ENCODE measurements at places on chromosomes 1 and 21.

- no peak for DNase-seq
Observed at GRCh38 chr1:198919667-198920398, 281.0 kb downstream of the PTPRC start.

DNA sequence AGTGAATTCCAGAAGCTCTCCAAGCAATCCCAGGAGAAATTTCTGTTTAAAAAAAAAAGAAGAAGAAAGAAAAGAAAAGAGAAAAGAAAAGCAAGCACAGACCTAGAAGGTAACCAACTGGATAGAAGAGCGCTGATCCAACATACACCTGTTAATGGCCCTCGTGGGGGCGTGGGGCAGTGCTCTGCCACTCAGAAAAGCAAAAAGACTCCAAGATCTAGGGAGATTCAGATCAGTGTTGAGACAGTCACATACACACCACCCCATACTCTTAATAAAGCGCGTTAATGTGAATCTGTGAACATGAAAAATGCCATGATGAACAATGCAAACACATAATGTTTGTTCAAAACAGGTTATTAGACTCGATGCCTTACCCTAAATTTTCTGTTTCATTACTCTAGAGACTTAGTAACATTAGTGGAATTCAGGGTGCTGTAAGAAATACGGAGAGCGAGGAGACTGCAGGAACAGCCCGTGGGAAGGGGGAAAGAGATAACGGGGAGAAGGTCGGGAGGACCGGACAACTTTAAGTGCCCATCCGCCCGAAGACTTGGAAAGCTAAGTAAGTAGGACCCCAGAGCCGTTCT, 406 bp downstream of the NME7 start:
- no peak for DNase-seq

DNA sequence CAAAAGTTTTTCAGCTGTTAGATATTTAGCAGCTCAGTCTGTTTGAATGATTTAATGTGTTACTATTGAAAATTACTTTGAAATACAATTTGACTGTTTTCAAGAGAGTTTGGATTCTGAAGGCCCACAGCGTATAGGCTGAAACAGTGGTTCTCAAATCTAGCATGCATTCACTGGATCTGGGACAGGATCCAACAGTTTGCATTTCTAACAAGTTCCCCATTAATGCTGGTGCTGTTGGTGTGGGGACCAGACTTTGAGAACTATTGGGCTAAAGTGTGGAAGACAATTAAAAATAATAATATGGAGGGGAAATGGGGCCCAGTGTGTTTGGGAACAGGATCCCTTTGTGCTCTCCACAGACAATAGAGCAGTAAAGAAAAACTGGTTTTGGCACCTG, 31.9 kb downstream of the ITSN1 start:
- no peak for DNase-seq

DNA sequence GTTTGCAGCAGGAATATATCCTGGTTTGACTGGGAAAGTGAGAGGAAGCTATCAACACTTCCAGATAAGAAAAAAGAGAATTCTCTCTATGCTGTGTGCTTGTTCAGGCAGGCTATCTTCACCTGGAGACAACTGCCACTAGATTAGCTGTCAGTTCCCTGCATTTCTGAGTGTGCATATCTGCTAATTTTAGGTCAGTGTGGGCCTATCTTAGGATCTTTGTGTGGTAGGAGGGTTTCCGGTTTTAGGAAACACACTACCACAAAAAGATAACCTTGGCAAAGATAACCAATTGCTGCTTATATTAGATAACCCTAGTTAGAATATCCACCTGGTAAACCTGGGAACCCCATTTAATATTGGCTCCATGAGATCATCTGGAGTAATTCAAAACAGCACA, 22.5 kb upstream of the GBP5 start:
- peak; percentile 82 for DNase-seq

DNA sequence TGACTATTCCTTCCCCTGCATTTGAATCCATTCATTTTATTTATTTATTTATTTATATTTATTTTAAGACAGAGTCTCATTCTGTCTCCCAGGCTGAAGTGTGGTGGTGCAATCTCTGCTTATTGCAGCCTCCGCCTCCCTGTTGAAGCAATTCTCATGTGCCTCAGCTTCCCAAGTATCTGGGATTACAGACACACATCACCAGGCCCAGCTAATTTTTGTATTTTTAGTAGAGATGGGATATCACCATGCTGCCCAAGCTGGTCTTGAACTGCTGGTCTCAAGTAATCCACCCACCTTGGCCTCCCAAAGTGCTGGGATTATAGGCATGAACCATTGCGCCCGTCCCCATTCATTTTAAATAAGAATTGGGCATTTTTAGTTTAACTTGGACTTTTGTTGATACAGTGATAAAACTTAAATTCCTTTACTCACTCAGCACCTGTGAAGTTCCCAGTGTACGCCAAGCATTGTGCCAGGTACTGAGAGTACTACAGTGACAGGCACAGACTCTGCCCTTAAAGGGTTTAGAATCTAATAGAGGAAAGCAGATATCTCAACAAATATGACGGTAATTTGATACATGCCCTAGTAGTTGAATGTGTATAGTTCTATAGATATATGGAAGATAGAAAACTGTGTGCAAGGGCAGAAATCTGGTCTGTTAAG, 90.5 kb downstream of the PTPRC start:
- DNase-seq: no peak

GRCh38 chr21:42107177-42107880, 36.2 kb downstream of the UMODL1 start:
- DNase-seq: no peak

DNA sequence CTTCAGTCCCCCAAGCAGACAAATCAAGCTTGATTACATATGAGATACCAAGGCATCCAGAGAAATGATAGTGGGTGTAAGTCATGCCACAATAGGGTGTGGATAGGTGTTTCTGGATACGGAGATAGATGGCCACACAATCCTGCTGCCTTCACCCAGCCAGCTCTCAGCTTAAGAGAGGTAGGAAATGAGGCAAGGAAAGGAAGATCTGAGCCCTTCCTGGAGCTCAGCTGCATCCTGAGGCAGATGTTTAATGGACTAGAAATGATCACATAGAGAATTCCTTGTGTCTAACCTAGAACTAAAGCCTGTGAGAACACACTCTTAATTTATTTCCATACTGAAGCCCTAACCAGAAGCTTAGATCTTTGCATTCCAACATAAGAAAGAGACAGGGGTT, 210.3 kb downstream of the ST6GALNAC3 start:
- no peak for DNase-seq

DNA sequence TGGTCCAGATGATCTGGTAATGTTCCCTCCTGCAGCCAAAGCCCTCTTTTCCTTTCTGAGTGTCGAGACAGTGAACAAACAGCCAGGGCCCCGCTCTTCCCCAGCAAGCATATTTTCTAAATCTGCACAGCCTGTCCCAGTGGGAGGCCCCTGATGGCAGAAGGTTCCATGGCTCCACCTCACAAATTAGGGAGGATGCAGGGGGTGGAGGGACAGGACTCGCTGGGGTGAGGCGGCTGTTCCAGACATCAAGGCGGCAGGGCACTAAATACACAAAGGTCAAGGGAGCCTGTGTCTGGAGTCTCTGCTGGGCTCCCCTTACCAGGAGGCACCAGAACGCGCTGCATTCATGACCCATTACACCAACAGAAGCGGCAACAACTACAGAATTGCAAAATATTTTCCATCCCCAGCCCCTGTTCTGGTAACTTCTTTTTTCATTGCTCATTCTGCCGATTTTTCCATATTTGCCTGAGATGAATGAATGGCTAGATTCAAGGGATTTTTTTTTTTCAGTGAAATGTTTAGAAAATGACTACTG, 27.0 kb upstream of the PRELP start:
- DNase-seq: no peak

DNA sequence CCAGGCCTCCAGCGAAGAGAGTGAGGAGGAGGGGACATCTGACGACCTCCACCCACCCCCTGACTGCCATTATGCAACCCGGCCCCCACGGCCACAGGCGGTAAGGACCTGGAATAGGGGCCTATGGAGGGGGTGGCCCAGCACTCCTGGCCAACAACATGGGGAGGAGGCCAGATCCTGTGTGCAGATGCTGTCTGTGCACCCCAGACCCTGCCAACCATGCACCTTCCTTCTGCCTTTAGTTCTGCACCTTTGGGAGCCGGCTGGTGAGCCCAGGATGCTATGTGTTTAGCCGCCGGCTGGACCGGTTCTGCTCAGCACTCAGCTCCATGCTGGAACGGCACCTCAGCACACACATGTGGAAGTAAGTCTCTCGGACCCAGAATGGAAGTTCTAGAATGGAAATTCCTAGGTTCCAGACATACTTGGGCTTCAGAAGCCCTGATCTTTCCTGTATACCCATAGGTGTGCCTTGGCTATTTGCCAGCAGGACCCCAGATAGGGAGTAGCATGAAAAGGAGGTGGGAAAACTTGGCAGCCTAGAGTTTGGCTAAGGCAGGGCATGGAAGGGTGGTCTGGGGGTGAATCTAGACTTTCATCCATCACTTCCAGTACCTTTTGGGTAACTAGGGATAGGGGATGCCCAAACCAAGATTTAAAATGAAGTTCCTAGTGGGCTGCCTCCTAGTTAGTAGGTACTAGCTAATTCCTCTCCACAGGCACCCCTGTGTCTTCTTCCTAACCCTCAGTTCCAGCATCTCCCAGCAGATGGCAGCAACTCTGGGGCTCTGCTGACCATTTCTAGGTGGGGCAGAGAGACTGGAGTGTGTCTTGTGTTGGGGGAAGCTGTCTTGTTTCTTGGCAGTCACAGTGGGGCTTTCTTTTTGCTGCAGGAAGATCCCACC, 3.6 kb upstream of the CYB561D1 start:
- DNase-seq: peak; percentile 87

DNA sequence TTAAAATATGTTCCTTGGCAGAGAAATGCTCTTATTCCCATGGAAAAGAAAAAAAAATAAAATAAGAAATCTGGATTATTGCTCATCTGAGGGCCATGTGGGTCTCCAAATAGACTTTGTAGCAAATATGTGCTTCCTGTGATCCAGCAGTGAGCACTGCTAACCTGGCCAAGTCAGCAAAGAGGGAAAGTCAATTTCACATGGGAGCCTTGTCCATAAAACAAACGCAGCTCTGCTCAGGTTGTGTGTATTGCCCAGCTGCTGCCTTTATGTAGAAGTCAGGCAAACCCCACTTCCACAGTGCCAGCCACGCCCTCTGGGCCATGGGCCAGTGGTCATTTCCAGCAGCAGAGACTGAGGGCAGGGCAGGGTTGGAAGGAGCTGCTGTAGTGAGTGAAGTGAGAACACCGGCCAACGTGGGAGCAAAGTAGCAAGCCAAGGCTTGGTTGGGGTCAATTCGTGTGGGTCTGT, 174.3 kb downstream of the LYPLAL1 start:
- DNase-seq: no peak

DNA sequence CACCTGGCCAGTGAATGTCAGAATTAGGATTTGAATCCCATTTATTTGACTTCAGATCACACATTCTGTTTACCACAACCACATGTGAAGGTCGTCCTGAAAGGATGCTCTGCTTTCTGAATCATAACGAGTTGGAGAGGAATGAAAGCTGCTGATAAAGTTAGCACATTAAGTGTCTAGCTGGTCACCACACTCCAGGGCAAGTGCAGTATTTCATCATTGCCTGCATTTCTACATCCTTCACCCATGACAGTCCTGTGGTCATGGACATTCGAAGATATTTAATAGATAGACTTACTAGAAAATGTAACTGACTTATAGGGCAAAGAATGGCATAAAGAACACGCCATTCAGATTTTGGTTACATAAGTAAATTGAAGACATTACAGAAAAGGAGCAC, 52.7 kb upstream of the ST6GALNAC3 start:
- DNase-seq: peak; percentile 67

DNA sequence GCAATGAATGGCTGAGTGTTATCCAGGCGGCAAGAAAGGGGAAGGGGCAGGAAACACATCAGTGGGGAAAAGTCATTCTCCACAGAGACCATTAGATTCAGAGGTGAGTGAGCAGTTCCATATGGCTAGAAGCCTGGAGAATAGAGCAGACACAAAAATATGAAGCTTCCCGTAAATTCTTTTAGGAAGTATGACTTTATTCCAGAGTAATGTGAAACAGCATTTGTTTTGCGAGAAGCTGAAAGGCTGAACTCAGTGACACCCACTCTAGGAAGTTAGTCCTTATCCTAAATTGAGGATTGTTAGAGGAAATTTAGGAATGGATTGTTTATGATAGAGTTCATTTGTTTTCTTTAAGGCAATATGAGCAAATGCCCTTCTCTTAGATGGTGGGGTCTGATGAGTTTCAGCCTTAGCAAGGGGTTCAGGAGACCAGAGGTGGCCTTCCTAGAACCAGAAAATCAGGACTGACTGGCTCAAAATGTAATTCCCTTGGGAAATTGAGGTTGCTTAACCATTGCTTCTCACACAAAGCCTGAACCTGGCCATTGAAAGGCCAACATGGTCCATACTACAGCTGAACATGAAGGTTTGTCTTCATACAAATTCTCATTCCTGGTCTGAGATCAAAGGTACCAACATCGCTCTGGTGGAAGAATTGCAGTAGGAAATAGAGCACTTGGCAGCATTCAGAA, 167.5 kb downstream of the TPR start:
- no peak for DNase-seq

- no peak for DNase-seq
Observed at GRCh38 chr1:198575292-198575691, 34.8 kb upstream of the ATP6V1G3 start.

- no peak for DNase-seq
Observed at GRCh38 chr1:195831789-195832188, 776.5 kb downstream of the KCNT2 start.

- DNase-seq: no peak
Observed at GRCh38 chr1:168939110-168939946, 167.2 kb upstream of the ATP1B1 start.

DNA sequence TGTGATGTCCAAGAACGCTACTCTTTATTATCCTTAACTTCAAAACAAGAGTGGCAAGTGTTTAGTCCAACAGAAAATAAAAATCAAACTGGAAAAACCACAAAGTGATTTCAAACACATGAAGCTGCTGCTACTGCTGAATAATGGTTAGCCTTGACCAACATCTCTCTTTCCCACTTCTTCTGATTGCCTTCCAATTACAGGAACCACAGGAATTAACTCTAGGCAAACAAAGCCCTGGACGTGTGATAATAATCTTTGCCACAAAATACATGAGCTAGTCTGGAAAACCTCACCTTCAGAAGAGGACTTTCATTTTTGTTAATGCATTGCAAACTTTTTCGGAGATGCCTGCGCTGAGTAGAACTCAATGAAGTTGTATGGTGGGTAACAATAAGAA, 48.6 kb upstream of the COL11A1 start:
- DNase-seq: no peak

DNA sequence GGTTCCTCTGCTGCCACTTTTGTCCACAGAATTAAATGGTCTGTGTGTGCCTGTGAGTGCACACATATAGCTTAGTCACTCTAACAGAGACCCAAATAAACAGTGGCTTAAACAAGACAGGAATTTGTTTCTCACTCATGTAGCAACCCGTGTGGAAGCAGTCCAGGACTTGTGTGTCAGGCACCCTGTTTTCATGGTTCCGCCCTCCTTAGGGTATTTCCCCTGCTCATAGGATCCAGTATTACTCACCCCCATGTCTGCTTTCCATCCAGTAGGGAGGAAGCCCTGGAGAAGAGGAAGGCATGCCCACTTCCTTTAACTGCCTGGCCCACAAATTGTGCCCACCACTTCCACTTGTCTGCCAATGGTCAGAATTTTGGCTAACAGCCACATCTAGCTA, 41.3 kb upstream of the TACSTD2 start:
- DNase-seq: peak; percentile 50

- DNase-seq: peak; percentile 77
Observed at GRCh38 chr1:203558064-203558760, 64.3 kb downstream of the OPTC start.

Data from hematopoietic multipotent progenitor cell treated with erythropoietin and hydrocortisone succinate and interleukin-3 and kit ligand, for 4 days (in vitro differentiated cells).